Vagina (tissue), 2 donors: ENCODE measurements at places on chromosomes 12 and 14.
A peak's percentile ranks its signal among the peaks of the same experiment; 100 is the strongest.

DNA sequence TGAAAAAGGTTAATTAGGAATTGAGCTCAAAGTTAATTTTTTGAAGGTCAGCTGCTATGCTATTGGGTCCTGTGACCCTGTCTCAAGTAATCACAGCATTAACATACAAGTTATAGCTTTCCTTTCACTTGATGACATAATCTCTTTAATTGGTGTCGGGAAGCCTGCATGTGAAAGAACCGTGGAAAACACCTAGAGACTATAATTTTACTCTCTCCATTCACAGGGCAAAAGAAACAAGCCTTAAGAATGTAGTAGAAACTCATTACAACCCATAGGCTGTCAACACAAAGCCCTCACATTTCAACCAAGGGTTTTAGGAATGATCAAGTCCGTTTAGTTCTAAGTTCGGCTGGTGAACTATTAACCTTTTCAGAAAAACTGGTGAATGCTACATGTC lies 104.4 kb downstream of the PPM1A start:
- DNase-seq, result no peak

GRCh38 chr14:37124614-37125013 lies 47.8 kb downstream of the SLC25A21 start:
- DNase-seq, result no peak

DNA sequence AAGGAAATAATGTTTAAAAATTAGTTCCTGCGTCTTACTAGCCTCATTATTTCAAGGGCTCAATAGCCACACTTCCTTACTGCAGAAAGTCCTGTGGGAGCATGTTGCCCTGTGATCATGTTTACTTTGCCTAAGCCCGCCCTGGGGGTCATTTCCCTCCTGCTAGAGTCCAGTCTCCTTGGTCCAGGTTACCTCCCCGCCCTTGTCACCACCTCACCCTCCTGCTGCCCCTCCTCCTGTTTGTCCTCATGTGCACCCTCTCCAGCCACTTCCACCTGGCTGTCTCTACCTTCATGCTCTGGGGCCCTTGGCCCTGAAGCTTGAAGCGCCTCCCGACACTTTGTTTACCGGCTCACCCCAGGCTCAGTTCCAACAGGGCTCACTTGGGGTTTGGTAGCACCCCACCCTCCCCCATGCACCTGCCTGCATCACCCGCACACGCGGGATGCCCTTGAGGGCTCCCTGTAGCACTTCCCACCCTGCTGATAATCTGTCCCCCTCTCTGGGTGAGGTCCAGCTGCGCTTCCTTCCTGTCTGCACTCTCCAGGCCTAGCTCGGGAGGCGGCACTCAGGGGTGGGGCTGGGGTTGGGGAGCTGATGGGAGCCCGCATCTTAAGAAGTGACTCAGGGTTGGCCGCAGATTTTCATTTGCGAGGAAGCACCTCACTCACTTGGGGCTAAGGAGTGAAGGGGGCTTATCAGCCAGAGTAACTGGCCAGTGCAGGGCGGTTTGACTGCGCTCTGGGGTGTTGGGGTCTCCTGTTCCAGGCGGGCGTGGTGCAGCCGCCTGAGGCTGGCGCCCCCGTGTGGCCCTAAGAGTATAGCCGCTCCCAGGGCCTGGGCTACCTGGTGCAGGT lies 40.1 kb downstream of the SMIM41 start:
- DNase-seq, result peak; percentile 88

DNA sequence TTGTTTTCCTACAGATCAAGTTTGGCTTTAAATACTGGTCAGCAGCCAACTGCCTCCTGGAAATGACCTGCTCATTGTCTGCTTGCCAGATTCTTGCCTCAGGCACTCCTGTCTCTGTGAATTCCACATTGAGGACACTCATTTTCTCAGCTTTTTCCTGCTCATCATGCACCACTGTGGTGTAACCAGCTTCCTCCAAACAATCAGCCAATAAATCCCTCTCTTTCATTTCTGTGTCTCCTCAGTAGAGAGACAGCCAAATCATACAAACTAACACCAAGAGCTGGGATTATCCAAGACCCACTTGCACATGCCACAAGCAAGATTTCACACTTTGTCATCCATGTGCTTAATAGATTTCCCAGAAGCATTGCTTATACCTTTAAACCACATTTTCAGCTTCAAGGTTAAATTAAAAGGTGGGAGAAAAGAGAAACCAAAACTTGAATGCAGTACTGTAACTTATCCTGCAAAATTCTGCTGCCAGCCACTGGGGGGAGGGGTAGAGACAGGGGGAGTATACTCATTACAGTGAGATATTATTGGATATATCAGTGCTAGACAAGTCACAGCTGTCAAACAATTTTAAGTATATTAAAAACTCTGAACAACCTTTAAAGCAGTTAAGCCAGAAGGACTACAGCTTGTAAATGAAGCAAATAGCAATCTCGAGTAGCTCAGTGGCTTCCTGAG lies 105.0 kb downstream of the PPP2R5E start:
- no peak for DNase-seq

- no peak for DNase-seq
Observed at GRCh38 chr12:68673788-68674187, 13.0 kb upstream of the NUP107 start.

DNA sequence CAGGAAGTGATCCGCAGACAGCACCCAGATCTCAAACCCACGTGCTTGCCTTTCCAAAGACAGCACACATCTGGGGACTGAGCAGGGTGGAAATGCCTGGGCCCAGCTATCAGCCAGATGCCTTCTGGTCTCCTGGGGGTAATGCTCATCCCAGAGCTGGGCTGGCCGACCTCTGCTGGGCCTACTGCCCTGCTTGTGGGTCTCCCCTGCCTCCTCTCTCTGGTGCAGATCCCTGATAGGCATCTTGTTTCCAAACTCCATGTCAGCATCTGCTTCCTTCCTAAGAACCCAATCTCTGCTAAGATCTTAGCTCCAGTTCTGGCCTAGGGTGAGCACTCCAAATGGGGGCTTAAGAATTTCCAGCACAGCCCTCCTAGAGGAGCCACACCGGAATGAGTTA lies 1043.0 kb downstream of the VRK1 start:
- DNase-seq, result no peak

- no peak for DNase-seq
Observed at GRCh38 chr12:3744229-3744901, 8.5 kb downstream of the CRACR2A start.

DNA sequence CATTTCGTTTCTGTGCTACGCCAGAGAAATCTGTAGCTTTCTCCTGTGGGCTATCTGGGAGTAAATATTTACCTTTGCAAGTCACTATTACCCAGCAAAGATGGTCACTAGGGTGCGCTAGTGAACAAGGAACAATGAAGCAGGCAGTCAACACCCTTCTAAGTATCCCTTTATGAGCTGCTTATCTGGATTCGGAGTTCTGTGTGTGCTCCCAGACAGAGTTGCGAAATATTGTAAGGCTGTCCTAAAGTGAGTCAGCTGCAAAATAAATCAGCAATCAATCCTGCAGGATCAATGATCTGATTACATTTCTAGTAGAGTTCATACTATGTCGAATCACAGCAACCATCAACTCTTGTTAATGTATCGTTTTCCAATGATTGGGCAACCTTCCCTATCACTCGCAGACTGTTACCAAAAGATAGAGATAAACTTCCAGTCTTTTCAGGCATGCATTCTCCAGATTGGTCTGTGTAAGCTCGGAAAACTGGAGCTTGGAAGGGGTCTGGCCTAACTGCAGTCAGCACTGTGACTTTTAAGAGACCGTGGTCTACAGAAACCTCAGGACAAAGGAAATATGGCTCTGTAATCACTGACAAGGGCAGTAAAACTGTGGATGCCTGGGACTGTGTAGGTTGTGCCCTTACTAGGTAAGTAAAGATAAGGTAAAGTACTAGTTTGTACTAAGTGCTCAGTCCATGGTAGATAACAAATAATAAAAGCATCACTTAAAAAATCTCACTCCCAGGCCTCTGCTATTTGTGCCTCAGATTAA lies 133.5 kb downstream of the KCNK10 start:
- no peak for DNase-seq

DNA sequence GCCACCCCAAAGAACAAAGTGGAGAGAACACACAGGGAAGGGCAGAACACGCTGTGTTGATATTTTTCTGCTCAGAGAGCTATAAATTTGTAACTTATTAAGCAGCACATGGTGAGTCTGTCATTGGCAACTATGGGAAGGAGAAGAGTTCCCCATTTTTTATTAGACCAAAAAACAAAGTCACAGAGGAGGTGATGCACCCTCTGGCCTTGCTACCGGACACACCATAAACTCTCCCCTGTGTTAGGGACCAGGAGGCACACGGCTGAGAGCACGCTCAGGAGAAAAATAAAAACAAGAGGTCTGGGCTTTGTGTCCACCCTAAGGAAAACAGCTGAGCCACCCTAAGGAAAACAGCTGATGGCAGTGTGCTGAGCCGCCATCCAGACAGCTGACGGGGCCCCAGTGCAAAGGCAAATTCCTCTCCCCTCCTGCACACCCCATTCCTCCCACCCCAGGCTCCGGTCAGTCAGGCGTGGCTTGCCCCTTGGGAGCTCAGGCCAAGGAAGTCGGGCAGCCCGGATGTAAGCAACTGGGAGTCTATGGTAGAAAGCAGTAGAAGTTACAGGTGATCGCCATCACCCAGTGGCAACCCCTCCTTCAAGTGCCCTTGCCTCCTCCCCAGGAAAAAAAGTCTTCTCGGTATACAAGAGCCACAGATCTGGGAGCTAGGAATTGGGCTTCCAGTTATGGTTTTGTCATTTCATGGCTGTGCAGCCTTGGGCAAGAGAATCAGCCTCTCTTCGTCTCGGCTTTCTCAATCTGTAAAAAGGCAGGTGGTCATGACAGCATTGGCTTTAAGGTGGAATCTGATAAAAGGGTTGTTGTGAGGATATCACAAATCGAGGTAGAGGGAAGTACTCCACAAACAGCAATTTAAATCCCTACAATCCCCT lies 2.4 kb downstream of the PXN start:
- DNase-seq, result no peak

DNA sequence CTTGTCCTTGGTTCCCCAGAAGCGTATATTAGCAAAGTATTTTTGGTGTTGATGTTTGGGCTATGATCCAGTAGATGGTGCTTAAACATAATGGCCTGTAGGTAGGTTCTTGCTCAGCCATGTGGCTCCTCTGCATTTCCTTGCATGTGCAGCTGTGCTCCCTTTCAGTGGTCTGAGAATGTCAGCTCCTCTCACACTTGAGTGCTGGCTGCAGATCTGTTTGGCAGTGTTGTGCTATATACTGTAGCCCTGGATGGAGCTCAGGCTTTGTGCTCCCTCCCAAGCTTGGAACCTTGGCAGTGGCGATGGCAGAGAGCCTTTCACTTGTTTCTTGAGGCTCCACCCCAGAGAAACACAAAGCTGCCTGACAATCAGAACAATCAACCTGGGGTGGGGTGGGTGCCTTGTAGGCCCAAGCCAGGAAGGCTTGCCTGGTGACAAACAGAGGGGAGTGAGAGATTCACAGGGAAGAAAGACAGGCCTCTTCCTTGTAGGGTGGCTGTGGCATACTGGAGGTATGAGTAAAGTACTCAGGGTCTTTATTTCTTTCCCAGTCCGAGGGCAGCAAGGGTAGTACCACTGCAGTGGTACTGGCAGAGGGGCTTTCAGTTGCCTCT lies 255.3 kb downstream of the RAD51B start:
- DNase-seq, result no peak
